ENCODE measurements at places on chromosomes 5 and 9.

DNA sequence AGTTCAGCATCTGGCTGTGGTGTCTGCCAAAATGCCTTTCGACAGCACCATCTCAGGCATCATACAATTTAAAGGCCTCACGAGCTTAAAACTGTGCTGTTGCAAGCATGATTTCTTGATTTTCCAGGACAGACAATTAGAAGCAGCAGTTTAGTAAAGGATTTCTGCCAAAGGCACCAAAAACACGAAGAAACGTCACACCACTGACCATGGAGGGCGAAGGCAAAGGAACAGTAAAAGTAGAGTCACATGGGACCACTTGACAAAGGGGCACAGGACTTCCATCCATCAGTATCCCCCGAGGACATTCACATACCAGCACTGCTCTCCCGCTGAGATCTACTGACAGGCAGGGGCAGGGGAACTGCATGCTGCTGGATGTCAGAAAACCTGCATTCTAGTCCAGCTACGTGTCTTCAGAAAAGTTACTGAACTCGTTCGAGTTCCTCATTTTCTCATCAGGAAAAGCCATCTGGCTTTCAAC, 70.4 kb upstream of the FBXW11 start:
- DNase-seq, result no peak

DNA sequence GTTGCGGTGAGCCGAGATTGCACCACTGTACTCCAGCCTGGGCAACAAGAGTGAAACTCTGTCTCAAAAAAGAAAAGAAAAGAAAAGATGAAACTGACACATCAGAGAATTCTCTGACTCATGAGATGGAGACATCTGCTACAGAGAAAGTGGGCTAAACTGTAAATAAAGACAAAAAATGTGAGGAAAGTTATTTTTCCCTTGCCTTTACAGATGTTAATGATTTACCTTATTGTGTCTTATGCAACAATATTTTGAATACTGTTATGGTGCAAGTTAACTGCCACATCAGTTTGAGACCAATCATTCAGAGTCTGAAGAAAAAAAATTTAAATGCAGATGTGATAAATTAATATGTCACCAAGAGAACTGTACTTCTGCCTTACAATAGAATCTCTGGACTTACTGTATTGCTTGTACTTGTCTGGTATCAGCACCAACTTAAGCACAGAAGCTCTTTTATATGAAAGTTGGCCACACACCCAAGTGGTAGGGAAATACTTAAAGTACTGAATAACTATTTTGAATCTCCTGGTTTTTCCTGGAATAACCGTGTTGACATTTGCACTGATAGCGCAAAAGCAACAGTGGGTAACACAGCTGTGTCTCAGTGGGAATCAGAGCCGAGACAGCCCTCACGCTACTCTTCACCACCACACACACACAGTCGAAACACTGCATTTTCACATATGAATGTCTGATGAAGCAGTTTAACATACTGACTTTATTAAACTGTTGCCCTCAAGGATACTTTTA, 169.9 kb downstream of the FANCC start:
- no peak for DNase-seq

- no peak for DNase-seq
Measured at GRCh38 chr9:2638871-2639673, 17.5 kb downstream of the VLDLR start.

- no peak for DNase-seq
Measured at GRCh38 chr5:137098238-137098637, 400.9 kb downstream of the SPOCK1 start.

- DNase-seq, result no peak
Measured at GRCh38 chr9:4175846-4176245, 124.0 kb downstream of the GLIS3 start.

GRCh38 chr9:69292078-69292477, 32.9 kb upstream of the ENTREP1 start:
- peak; percentile 16 for DNase-seq

DNA sequence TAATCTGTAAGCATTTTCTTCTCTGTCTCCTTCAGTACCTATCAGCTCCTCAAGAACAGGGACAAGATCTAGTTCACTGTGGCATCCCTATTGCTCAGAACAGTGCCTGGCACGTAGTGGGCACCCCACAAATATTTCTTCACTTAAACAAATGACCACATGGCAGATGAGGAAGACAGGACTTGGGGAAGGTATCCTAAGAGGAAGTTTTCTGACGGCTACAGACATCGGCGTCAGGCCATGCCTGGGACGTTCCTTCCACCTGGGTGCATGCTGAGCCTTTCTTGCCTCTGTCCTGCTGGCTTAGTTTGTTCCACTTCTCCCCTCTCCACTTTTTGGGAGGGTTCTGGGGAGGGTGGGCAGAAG, 60.2 kb downstream of the NEURL1B start:
- no peak for DNase-seq

DNA sequence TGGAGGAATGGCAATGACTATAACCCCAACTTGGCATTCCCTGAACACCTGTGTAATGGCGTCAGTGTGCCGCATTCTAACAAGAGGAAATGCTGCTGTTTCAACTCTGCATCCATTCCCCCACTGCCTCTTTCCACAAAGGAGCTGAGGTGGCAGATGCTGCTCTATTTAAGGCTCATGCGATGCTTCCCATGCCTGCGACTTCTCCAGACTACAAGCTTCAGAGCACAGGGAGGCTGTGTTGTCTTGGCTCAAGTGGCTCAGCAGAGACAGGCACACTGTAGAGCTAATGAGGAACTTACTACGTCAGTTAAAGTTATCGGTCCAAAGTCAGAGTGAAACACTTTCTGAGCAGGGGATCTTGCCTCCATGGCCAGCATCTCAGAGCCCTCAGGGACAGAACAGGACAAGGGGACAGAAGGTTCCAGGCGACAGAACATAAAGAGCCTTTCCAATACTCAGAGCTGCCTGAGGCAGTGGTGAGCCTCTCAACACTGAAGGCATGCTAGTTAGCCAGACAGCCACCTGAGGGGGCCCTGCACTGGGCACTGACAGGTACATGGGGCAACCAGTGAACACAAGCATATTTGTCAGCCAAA, 21.8 kb downstream of the TNIP1 start:
- peak; percentile 28 for DNase-seq

DNA sequence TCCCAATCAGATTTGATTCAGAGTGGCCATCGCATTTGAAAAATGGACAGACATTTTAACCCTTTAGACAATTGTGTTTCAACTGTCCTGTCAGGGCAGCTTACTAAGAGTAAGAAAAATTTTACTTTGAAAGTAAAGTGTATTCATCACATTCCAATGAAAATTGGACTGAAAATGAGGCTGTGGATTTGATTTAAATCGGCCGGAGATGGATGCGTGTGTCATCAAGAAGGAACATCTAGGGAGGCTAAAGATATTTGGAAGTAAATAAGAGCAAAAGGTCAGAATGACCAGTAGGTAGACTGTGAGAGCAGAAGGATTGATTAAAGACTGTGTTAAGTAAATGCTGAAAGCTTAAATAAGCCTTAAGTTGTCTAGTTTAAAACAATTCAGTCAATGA, 1.5 kb downstream of the ZCCHC7 start:
- DNase-seq, result no peak

GRCh38 chr9:15211160-15211814, 95.7 kb downstream of the TTC39B start:
- peak; percentile 78 for DNase-seq

GRCh38 chr9:78089111-78089510, 57.5 kb upstream of the GNAQ start:
- no peak for DNase-seq

DNA sequence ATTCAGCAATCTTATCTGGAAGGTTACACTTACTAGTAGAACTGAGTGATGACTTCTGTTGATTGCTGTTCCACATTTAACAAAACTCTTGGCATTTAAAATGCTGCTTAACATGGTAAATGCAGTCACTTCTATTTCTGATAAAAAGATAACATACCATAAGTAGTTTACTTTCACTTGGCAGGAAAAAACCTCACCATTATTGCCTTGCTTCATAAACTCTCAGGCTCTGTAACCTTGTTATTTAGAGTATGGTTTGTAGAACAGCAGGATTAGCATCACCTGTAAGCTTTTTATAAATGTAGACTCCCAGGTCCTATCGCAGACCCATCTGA, 55.5 kb downstream of the AUH start:
- DNase-seq, result no peak

- DNase-seq, result no peak
Measured at GRCh38 chr5:96245140-96246091, 187.6 kb downstream of the PCSK1 start.

GRCh38 chr5:112192866-112193265, 226.2 kb downstream of the EPB41L4A start:
- no peak for DNase-seq

DNA sequence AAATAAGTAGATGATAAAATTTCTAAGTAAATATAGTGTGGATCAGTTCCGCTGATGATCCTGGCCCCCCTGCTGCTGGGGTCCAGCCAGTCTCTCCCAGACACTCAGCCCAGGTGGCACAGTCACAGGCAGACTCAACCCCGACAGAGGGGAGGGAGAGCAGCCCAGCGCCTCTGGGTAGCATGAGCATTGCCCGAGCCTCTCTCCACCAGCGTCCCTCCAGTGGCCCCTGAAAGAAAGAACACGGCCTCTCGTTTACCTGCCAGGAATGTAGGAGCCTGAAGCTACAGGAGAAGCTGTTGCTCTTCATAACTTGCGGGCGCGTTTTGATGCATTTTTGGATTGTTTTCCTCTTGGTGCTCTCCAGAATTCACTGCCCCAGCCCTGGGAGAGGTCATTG, 68.8 kb upstream of the ICE1 start:
- DNase-seq, result no peak

- DNase-seq, result no peak
Measured at GRCh38 chr9:124349267-124349666, 66.0 kb downstream of the PSMB7 start.

- DNase-seq, result no peak
Measured at GRCh38 chr5:136511046-136511445, 145.7 kb upstream of the TRPC7 start.

DNA sequence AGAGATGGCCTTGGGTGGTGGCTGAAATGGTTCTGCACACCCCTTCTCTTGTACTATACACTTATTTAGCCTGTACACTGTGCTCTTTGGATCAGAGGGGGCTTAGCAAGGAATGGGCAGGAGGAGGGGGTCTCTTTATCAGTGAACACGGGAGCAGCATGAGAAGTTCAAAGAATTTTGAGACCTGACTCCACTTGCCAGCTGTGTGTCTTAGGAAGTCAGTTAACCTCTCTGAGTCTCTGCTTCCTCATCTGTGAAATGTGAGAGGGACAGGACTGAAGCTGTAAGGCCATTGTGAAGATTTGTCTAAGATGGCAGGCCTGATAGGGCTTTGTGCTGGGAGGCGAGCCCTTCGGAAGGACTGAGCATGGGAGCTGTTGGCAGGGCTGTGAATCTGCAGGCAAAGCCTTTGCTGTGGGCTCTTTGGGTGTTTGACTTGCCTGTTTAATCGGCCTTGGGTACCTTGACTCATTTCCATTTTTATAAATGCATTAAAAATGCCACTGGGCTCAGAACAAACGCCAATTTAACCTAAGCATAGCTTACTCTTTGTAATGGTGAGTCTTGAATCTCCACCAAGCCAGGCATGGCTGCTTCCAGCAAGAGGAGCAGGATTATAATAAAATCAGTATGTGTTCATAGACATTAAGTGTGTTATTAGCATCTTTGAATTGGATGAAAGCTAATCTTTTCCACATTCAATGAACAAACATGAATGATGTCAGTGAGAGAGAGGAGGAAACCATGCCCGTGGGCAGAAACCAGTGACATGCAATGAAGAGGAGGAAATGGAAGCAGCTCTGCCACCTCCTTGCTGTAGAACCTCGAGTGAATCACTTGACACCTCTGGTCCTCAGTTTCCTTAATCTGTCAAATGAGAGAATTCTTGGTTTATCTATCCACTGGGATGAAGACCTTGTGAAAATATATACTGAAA, 89.4 kb downstream of the MACROH2A1 start:
- DNase-seq, result no peak

DNA sequence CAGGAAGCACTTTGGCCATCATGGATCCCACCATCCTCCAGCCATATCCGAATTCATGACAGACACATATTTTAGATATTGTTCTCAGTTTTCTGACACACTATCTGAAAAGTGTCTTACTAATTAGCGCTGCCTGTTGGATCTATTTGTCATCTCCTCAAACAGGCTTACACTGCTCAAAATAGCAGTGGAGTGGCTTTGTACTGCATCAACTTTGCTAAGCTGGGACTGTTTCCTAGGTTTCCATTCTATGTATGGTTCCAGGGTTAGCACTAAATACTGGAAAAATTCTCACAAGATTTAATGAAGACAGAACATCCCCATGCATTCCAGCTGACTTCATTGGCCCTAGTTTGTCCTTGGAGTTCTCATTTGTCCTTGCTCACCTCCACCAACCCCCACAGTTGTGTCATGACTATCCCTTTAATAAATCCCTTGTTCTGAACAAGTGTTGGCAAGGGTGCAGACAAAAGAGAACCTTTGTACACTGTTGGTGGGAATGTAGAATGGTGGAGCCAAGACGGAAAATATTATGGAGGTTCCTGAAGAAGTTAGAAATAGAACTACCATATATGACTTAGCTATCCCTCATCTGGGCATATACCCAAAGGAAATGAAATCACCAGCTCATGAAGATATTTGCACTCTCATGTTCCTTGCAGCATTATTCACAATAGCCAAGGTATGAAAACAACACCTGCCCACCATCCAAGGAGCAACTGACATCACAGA, 136.5 kb upstream of the RAI14 start:
- DNase-seq, result no peak

GRCh38 chr5:128237546-128237945, 154.0 kb downstream of the SLC12A2 start:
- no peak for DNase-seq

DNA sequence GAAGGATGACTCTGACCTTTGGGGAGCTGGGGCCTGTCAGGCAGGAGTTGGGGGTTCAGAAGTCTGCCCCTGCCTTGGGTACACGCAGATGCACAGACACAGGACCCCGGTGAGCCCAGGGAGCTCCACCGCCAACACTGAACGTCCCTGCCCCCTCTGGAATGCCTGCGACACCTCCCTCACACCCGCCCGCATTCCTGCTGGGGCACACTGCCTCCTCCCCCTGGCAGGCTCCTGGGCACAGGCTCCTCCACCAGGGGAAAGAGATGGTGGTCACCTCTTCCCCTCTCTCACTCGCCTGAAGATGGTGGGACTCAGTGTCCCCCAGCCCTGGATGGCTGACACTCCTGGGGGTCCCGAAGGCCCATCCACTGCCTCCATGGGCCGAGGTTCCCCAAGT, 12.0 kb downstream of the CRB2 start:
- DNase-seq, result no peak

GRCh38 chr9:127159949-127160610, 37.6 kb upstream of the ANGPTL2 start:
- no peak for DNase-seq

DNA sequence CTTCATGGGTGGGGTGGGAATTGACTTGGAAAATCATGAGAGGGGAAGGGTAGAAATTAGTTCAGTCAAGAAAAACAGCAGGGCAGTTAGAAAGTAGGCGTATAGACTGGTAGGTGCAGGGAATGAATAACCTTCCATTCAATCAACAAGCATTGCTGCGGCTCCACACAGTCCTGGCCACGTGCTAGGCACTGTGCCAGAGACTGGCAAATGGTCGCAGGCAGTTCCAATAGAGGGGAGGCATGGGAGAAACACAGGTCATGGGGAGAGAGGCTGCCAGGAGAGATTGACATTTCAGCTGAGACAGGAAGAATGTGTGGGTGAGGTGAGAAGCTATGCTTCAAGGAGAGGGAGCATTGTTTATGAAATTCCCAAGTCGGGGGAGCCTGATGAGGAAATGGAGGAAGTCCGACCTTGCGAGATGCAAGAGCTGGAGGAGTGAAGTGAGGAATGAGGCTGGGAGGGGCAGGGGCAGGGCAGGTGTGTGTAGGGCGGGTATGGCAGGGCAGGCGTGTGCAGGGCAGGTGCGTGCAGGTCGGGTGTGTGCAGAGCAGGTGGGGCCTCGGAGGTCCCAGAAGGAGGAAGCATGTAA, 54.4 kb upstream of the PPARGC1B start:
- DNase-seq, result no peak

Data from NAMALWA (cell line).